ENCODE measurements at places on chromosomes 6 and 20.

- DNase-seq: no peak
Measured at GRCh38 chr6:134609716-134610261, 291.9 kb upstream of the SGK1 start.

- DNase-seq: no peak
Measured at GRCh38 chr6:92706976-92707375, 712.4 kb downstream of the EPHA7 start.

- DNase-seq: no peak
Measured at GRCh38 chr6:119552021-119552420, 202.5 kb upstream of the MAN1A1 start.

DNA sequence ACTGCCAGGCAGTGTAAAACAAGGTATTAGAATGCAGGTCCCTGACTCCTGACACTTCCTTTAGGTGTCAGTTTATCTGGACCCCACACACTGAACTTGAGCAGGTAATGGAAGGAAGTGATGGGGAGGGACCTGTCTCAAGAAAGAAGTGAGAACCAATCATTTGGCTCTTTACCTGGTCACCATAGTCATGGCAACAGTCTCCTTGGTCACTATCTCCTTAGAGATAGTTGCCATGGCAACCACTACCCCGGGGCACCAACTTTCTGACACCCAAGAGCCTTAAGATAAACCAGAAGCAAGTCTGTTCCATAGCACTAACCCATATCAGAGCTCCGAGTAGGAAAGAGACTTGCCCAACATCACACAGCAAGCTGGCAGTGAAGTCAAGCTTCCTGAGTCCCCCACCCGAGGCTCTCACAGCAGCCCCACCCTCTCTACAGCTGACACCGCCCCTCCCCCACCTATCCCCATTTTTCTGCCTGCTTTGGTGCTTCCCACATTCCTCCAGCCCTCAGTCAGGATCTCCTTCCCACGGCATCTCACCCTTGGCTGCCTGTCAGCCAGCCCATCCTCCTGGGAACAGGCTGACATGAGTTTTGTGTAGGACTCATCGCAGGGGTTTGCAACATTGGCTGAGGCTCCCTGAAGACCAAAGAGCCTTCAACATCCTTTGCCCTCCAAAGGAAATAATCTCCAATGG, 16.3 kb upstream of the HM13 start:
- DNase-seq: no peak

GRCh38 chr20:36847710-36848040, 28.3 kb upstream of the TLDC2 start:
- no peak for DNase-seq

GRCh38 chr6:168238159-168238909, 81.2 kb downstream of the DACT2 start:
- DNase-seq: no peak

DNA sequence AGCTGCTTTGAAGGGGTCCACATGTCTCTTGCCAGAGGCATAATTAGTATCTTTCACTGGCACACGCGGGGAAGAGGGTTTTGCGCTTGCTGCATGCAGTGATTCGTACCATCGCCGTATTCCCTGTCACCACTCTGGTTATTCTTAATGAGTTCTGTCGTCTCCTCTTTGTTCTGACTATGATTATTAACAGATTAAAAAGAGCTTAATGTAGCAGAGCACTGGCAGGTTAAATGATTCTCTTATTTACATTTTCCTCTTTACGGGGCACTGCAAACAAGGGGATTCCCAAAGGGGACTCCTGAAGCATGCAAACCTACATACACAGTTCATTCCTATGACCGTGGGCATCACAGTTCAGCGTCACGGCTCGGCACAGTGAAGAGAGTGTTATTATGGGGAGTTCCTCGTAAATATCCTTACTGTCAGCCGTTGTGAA, 204.8 kb downstream of the DTNBP1 start:
- no peak for DNase-seq

DNA sequence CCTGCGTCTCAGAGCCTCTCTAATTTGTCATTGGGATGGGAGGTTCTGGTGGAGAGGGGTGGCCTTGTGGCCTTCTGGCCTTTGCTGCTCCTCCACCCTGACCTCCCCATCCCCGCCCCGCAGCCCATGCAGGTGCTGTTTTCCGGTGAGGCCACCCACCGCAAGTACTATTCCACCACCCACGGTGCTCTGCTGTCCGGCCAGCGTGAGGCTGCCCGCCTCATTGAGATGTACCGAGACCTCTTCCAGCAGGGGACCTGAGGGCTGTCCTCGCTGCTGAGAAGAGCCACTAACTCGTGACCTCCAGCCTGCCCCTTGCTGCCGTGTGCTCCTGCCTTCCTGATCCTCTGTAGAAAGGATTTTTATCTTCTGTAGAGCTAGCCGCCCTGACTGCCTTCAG, 171.8 kb upstream of the RNF24 start:
- DNase-seq: no peak

GRCh38 chr6:161066511-161066910, 74.9 kb downstream of the MAP3K4 start:
- no peak for DNase-seq

GRCh38 chr6:83176246-83176645, 16.8 kb downstream of the PGM3 start:
- no peak for DNase-seq

DNA sequence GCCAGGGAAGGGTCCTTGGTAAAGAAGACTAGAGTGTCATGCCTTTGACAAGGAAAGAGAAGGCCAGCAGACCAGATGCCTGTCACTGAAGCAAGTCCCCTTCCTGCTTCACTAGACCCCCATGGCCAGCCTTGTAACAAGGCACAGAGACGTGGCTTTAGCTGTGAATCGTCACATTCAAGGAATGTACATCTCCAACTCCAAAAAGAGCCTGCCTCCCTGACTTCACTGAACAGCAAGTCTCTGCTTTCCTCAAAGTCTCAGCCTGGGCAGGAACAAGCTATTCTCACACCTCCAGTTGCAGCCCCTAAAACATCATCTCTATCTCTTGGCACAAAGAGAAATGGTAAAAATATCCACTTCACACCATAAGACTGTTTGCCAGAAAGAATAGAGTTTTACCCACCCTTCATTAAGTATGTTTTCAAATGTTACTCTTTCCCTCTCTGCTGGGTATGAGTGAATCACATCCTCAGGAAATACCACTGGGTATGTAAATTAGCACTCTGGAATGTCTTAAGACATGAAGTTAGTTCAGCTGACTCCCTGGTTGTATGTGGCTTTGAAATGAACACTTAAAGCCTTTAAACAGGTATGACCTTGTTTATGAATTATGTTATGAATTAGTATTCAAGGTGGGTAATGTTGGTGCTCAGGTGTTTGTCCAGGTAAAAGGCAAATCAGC, 46.4 kb upstream of the NT5E start:
- no peak for DNase-seq

DNA sequence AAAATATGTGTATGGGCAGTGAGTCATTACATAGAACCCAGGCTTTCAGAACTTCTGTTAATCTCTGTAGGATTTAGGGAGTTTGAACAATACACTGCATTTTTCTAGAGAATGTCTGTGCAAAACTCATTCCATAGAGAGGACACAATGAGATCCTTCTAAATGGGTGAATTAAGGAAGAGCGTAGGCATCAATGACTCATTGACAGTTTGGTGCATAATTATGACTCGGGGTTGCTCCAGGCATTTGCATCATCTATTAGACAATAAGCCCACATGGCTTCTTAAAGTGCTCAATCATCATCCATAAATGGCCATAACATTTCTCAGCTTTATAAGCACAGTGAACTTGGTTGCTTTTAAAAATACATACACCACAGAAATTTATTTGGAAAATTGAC, 625.5 kb downstream of the CDH26 start:
- DNase-seq: no peak

DNA sequence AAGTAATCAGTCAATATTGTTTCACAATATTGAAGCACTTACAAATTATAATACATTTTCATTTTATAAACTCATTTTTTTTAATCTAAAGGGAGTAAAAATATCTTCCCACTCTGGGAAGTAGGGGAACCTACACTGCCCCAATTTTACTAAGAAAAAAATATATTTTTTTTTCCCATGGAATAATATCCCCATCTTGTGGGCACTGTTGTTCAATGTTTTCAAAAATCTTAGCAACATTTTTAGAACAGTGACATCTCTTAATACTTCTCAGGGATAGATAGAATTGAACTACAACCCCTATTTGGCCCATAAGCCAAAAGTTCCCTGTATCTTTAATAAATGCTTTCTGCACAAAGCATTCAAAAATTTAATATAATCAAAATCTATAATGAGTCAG, 42.9 kb downstream of the ARHGAP18 start:
- no peak for DNase-seq

- no peak for DNase-seq
Measured at GRCh38 chr6:81772741-81773140, 20.3 kb upstream of the TENT5A start.

DNA sequence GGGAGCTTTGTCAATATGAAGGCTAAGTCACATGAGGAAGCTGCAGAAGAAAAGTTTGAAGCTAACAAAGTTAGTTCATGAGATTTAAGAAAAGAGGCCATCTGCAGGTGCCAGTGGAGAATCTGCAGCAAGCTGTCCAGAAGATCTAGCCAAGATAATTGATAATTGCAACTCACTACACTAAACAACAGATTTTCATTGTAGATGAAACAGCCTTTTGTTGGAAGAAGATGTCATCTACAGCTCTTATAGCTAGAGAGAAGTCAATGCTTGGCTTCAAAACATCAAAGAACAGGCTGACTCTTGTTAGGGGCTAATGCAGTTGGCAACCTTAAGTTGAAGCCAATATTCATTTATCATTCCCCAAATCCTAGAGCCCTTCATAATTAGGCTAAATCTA, 83.7 kb downstream of the RIN2 start:
- DNase-seq: no peak

- DNase-seq: no peak
Measured at GRCh38 chr6:140977403-140977802, 1155.3 kb upstream of the GJE1 start.

DNA sequence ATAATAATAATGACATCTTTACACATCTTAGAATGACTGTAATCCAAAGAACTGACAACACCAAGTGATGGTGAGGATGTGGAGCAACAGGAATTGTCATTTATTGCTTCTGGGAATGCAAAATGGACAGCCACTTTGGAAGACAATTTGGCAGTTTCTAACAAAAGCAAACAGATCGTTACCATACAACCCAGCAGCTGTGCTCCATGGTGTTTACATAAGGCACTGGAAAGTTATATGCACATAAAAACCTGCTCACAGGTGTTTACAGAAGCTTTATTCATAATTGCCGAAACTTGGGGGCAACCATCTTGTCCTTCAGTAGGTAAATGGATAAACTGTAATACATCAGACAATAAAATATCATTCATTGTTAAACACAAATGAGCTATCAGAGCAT, 18.3 kb upstream of the ASF1A start:
- no peak for DNase-seq

DNA sequence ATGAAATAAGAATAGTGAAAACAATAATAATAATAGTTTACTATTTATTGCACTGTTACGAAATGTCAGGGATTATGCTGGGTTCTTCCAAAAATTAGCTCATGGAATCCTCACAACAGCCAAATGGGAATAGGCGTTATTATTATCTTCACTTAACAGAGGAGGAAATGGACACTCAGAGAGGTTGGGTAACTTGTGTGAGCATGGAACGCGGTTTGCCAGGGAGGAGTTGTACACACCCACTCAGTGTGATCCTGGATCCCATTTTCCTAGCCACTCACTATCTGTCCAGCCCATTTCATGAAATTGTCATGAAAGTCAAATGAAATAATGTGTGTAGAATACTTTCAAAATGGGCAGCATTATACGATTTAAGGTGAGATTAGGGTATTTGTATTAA, 4.6 kb downstream of the NELFCD start:
- no peak for DNase-seq

GRCh38 chr6:31568537-31568961, 3.5 kb upstream of the LTA start:
- DNase-seq: peak; percentile 73

DNA sequence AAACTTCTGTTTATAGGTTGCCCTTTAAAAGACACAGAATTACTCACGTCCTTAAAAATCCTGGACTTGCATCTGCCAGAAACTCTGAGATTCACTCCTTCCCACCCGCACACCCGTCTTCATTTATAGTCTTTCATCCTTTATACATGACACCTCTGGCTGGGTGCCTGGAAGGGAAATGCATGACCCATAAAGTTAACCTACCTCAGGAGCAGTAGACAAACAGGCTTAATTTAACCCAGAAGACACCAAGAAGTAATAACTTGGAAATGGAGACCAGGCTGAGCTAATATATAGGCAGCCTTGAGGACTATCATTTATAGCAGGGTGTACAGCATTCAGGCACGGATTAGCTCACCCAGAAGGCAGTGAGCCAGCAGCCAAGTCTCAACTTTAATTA, 429.0 kb upstream of the NRSN1 start:
- no peak for DNase-seq

DNA sequence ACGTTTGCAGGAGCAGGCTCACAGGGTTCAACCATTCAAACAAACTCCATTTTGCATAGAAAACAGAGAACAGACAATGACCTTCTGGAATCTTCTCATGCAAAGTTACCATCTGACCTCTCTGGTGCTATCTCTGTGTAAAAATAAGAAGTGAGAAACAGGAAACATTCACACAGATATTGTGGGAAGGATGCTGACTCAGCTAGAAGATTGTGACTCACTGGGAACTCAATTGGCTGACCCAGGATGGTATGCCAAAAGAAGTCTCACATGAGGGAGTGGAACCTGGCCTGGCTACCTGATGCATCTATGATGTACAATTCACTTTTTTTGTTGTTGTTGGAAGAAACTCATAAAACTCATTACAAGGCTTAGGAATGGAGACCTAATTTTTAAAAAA, 61.1 kb upstream of the TBX18 start:
- no peak for DNase-seq

- no peak for DNase-seq
Measured at GRCh38 chr6:28315628-28316027, 20.3 kb downstream of the ZSCAN31 start.

- no peak for DNase-seq
Measured at GRCh38 chr6:127971386-127971785, 70.5 kb upstream of the THEMIS start.

DNA sequence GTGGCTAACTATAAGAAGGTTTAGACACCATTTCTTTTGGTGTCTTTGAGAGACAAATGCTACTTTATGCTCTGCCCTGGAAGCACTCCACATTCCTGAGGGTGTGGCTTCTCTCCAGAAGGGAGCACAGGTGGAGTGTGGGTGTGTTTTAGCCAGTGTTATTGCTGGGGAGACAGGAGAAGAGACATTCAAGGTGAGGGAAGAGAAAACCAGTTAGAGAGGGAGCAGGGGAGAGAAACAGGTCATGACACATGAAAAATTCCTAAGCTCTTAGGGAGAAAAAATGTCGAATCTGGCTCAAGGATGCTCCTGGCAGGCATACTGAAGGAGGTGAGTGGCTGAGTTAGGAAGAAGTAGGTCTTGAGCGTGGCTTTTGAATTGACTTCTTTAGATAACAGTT, 292.8 kb downstream of the CLIC5 start:
- no peak for DNase-seq

All from CD4-positive, alpha-beta T cell treated with Interleukin-6 at 100 ng/mL for 8 hours (primary cell).